ENCODE measurements at places on chromosomes 4 and X.

DNA sequence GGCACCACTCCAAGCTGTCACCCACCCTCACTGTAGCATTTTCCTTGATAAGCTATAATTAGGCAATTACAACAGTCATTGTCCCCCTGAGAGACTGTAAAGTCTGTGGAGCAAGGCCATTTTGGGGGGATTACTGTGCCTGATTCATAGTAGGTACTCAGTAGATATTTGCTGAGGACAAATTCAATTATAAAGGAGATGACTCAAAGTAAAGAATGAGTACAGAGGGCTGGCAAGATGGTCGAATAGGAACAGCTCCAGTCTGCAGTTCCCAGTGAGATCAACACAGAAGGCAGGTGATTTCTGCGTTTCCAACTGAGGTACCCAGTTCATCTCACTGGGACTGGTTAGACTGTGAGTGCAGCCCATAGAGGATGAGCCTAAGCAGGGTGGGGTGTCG lies 42.0 kb downstream of the MAOB start:
- DNase-seq, result no peak

GRCh38 chr4:11009281-11009680 lies 324.7 kb upstream of the CLNK start:
- no peak for DNase-seq

DNA sequence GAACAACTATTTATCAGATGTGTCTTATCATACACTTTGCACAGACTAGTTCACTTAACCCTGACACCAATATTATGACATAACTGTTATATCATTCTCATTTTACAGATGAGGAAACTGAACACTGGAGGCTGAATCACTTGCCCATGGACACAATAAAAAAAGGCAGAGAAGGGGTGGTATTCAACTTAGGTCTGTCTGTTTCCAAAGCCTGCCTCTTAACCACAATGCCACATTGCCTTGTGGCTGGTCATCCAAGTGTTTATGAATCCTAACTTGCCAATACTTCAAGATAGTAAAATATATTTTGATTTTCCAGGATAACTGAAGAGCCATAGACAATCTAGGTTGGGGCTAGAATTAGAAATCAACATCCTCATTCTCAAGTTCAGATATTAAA lies 327.8 kb downstream of the NR3C2 start:
- no peak for DNase-seq

DNA sequence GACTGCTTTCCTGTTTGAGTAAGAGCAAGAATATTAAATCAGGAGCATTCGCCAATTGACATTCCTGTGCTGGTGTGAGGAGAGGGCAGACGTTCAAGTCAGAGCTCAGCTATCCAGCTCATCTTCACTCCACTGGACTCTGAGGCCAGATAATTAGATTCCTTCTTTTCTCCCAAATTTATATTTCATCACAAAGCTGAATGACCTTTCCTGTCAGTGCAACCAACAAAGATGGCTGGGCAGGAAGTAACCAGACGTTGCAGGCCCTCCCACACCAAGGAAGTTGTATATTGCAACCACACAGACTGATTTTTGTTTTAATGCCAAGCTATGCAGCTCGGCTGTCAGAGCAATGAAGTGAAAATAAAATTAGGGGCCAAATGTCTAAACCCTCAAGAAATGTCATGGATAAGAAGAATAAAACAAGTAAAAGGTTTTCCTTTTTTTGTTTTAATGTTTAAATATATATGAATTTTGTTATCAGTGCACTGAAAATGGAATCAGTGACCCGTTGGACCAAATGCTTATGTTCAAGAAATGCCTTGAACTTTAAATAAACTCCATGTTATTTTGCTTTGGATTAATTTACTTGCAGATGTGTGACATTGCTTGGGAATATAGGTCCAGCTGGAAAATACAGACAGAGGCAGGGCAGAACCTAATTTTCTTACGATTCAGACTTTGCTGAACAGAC lies 578.9 kb upstream of the FAT1 start:
- peak; percentile 50 for DNase-seq

DNA sequence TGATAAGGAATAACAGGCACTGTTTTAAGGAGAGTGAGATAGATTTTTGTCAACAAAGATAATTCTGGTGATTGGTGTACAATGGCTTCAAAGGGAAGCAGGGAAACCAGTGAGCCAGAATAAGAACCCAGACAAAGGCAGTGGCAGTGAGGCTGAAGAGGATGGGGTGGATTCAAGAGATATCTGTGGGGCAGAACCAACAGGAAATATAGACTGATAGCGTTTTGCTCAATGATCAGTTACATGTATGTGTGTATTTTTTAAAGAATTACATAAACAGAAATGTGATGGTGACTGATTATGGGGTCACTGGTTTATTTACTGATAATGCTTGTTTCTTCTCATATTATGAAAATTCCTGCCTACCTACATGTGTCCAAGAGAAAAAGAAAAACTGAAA lies 66.4 kb downstream of the AMMECR1 start:
- DNase-seq, result no peak

DNA sequence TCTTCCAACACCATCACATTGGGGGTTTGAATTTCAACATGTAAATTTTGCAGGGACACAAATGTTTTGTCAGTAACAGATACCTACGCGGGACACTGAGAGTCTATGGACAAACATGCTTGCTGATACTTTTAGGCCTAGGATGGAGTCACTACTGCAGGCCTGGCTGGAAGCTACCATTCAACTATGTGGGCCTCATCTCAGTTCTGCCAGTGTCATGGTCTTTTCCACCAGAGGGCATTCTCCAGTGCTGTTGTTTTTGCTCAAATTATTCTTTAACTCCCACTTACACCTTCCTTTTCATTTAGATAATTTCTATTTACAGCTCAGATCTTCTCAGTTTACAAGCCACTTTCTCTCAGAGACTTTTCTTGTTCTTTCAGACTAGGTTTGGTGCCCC lies 7.0 kb upstream of the ANK2 start:
- DNase-seq, result no peak

GRCh38 chrX:109350551-109350950 lies 131.3 kb downstream of the GUCY2F start:
- no peak for DNase-seq

GRCh38 chrX:17993062-17993461 lies 132.0 kb upstream of the RAI2 start:
- DNase-seq, result no peak

- DNase-seq, result no peak
Observed at GRCh38 chr4:13176741-13177142, 307.4 kb downstream of the RAB28 start.

- DNase-seq, result peak; percentile 72
Observed at GRCh38 chrX:154002215-154002719, 17.4 kb downstream of the IRAK1 start.

GRCh38 chrX:10988653-10989052 lies 122.5 kb upstream of the HCCS start:
- no peak for DNase-seq

DNA sequence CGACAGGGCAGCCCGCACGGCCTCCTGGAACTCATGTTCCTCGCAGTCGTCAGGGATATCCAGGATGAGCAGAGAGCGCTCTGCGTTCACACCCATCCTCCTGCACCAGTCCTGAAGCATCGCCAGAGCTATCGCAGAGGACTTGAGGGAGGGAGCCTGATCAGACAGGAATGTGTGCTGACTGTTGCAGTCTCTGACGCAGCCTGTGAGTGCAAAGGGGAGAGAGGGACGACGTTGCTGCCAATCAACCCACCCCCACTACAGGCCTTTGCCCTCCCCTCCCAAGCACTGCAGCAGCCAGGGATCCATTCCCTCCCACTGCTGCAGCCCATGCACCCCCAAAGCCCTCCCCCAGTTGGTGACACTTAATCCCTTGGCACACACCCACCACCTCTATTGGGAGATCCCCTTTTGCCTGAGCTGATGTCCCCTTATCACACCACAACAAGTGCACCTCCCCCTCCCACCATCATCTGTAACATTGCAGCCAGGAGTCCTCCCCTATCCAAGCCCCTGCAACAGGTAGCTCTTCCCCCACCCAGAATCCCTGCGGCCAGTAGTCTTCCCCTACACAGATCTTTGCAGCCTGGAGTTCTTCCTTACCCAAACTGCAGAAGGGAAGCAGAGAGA lies 897 bp downstream of the PNMA6F start:
- DNase-seq, result no peak

DNA sequence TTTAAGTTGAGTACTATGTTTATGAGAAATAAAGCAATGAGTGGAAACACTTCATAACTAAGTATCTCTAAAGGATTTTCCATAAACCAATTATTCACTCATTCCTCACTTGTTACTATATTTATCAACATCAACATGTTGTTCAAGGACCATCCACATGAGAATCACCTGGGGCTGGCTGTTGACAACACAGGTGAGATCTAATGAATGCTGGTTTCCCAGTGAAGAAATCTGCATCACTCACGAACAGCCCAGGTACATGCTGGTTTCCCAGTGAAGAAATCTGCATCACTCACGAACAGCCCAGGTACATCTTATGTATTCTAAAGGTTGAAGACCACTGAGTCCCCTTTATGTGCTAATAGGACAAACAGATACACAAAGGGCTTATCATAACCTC lies 32.5 kb downstream of the TSPAN5 start:
- DNase-seq, result no peak

- DNase-seq, result no peak
Observed at GRCh38 chr4:2995546-2996265, 32.3 kb downstream of the GRK4 start.

- peak; percentile 23 for DNase-seq
Observed at GRCh38 chr4:1012034-1012739, 761 bp downstream of the FGFRL1 start.

- DNase-seq, result peak; percentile 46
Observed at GRCh38 chr4:180449395-180449956, 1793.7 kb upstream of the TENM3 start.

DNA sequence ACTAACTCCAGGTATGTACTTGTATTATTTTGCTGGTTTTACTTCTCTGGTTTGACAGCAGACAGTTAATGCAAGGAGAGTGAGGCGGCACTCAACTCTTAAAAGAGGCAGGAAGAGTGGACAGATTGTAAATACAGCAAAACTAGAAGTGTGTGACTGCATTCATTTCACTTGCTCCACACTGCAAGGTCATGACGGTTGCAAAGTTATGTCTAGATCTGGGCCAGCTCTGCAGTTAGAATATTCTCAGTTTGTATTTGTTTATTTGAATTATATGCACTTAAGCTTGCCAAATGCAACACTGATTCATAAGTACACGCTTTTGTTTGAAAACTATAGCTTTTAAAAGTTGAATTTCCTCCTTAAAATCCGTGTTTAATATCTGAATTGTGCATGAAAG lies 148.9 kb downstream of the STIM2 start:
- DNase-seq, result no peak

GRCh38 chr4:30802622-30803323 lies 82.6 kb downstream of the PCDH7 start:
- peak; percentile 27 for DNase-seq

DNA sequence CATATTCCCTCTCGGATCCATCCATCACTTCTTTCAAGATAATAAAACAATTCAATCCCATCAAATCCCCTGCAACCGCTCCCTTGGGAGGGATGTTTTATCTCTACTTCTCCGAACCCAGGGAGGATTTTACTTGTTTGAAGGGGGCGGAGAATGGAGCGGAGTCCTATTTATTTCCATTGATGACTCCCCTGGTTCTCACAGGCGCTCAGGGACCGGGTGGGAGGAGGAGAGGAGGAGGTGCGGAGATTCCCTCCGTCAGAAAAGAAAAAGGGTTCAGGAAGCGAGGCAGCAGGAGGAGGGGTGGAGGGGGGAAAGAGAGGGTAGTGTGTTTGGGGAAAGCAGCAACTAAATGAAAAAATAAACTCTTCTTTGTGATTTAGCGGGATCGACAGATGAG lies 2.1 kb downstream of the NDNF start:
- no peak for DNase-seq

GRCh38 chr4:100809506-100809905 lies 291.7 kb upstream of the EMCN start:
- DNase-seq, result no peak

GRCh38 chr4:135050086-135050717 lies 848.6 kb upstream of the PABPC4L start:
- no peak for DNase-seq

DNA sequence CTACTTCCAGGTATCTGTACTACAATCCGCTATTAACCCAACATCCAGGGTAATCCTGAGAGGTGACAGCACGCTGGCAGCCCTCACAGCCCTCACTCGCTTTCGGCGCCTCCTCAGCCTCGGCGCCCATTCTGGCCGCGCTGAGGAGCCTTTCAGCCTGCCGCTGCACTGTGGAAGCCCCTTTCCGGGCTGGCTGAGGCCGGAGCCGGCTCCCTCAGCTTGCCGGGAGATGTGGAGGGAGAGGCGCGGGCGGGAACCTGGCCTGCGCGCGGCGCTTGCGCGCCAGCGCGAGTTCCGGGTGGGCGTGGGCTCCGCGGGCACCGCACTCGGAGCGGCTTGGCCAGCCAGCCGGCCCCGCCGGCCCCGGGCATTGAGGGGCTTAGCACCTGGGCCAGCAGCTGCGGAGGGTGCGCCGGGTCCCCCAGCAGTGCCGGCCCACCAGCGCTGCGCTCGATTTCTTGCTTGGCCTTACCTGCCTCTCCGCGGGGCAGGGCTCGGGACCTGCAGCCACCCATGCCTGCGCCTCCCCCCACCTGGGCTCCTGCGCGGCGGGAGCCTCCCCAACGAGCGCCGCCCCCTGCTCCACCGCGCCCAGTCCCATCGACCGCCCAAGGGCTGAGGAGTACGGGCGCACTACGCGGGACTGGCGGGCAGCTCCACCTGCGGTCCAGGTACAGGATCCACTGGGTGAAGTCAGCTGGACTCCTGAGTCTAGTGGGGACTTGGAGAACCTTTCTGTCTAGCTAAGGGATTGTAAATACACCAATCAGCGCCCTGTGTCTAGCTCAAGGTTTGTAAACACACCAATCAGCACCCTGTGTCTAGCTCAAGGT lies 87.3 kb downstream of the PRSS12 start:
- peak; percentile 36 for DNase-seq

GRCh38 chr4:37138789-37139188 lies 105.8 kb upstream of the NWD2 start:
- DNase-seq, result no peak

- no peak for DNase-seq
Observed at GRCh38 chrX:78019586-78020483, 50.4 kb upstream of the PGAM4 start.

- DNase-seq, result peak; percentile 70
Observed at GRCh38 chrX:103792916-103793544, 16.4 kb downstream of the PLP1 start.

DNA sequence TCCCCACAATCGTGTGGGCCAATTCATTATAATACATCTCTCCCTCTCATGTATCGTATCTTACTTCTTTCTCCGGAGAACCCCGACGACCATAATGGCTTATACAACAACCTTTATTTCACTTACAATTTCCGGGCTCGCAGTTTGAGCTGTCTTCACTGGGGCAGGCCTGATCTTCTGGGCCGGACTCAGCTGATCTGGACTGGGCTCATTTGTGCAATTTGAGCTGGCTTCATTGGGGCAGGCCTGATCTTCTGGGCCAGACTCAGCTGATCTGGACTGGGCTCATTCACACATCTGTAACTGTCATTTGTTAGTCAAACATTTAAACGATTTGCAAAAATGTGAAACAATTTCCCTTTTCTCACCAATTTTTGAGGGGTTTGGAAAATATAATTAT lies 171.5 kb upstream of the FRG1 start:
- no peak for DNase-seq

- DNase-seq, result no peak
Observed at GRCh38 chr4:137774501-137774900, 242.2 kb upstream of the PCDH18 start.

GRCh38 chr4:184409911-184410692 lies 64.2 kb downstream of the IRF2 start:
- DNase-seq, result no peak

GRCh38 chrX:19810006-19810774 lies 77.2 kb downstream of the SH3KBP1 start:
- no peak for DNase-seq

Measured in fibroblast of skin of scalp (primary cell).